Ovary (tissue), 10 donors: ENCODE measurements at places on chromosomes 7 and 10. TPM values are rescaled to one million over a fixed set of nuclear protein-coding genes. Genes with fewer than 3 reads are reported as not detected.

Gene MKRN1
- 52.3 TPM for total RNA-seq

Gene GRID2IP
- 0.40 TPM for total RNA-seq

Gene SERPINE1
- 26.5 TPM for total RNA-seq

Gene SHTN1
- 15.6 TPM for total RNA-seq

Gene METTL27
- 5.3 TPM for total RNA-seq

DNA sequence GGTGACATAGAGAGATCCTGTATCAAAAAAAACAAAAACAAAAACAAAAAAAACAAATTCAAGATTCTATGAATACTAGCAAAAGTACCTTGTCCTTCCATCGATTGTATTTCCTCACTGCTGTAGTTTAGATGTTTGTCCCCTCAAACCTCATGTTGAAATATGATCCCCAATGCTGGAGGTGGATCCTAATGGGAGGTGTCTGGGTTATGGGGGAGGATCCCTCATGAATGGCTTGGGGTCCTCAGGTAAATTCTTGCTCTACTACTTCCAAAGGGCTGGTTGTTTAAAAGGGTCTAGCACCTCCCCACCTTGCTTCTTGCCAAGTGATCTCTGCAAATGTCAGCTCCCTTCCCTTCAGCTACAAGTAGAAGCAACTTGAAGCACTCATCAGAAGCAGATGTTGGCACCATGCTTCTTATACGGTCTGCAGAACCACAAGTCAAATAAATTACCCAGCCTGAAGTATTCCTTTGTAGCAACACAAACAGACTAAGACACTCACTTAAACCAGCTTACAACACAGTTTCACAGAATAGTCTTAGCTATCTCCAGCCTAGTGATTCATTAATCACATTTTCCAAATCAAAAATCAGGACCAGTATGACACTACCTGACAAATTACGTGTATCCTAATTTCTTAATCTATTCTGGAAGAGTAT, 20.7 kb downstream of the ABI1 start:
- DNase-seq, result no peak

DNA sequence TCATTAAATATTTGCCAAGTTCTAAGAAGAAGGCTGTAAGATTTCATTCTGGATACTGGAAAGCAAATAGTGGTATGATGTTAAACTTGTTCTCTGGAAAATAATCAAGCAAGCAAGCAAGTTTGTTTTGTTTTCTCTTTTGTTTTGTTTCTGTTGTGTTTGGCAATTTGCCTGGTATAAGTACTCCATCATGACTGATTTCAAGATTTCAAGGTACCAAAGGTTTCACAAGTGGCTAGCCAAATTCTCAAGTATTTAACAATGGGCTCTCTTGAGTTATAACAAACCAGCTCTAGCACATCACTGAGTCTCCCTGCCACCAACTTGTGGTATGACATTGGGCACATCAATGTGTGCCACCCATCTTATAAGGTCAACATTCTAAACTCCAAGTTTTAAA, 151.7 kb upstream of the IGFBP3 start:
- no peak for DNase-seq

GRCh38 chr10:101839002-101839401, 4.6 kb downstream of the KCNIP2 start:
- no peak for DNase-seq

DNA sequence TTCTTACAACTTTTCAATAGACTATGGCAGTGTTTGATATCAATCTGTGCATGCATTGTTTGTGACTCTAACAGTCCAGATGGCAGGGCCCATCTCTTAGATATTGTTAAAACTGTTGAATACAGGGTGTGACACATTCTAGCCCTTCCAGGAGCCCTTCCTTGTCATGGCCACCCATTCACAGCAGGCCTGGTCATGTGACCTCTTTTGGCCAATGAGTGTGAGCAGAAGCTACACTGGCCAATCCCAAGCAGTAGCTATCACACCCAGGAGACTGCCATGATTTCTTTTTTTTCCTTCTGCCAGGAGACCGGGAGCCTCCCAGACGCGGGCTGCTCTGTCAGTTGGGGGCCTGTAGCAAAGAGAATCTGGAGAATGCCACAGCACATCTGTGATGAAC, 655.4 kb upstream of the MKI67 start:
- no peak for DNase-seq

DNA sequence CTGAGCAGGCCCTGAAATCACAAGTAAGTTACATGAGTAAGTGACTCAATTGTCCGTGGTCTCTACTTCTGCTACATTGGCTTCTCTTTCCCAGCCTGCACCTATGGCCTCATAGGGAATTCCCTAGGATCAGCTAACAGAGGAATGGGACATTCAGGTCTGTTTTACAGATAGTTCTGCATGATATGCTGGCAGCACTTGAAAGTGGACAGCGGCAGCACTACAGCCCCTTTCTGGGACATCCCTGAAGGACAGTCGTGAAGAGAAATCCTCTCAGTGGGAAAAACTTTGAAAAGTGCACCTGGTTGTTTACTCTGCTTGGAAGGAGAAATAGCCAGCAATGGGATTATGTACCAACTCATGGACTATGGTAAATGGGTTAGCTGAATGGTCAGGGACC, 293.1 kb upstream of the CACNA2D1 start:
- DNase-seq, result no peak

DNA sequence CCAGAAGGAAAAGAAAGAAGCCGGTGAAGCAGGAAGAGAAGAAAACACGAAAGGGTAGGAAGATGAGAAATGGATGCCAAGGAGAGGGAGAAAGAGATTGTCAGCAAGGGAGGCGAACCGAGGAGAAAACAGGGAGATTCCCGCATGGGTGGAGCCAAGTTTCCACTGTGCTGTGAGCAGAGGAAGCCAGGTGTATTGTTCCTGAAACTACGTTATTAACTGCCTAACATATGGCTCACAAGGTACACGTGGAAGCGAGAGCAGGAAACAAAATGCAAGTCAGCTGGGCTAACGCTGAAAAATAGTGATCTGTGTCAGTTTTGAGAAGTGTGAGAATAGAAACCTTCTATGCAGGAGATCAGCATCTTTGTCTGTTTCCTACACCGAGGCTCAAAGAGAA, 20.4 kb upstream of the HIPK2 start:
- DNase-seq, result no peak

GRCh38 chr7:127252778-127253280, at the start of gene GRM8:
Gene GRM8 (minus strand): TSS chr7:127252941.
- DNase-seq, result peak; percentile 48

- no peak for DNase-seq
Measured at GRCh38 chr7:100111156-100111555, 8.0 kb downstream of the TAF6 start.

DNA sequence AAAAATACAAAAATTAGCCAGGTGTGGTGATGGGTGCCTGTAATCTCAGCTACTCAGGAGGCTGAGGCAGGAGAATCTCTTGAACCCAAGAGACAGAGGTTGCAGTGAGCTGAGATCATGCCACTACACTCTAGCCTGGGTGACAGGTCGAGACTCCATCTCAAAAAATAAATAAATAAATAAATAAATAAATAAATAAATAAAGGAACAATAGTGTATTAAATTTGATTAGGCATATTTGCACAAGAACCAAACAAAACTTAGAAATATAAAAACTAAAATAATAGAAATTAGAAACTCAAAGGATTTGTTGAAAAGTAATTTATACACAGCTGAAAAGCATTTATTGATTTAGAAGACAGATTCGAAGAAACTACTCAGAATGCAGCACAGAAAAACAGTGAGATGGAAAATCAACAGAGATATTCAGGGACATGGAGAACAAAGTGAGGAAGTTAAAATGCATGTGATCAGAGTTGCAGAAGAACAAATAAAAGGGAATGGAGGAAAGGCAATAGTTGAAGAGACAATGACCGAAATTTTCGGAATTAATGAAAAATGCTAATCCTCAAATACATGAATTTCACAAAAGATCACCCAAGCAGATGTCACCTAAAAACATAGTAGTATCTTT, 17.7 kb downstream of the IFIT3 start:
- no peak for DNase-seq

DNA sequence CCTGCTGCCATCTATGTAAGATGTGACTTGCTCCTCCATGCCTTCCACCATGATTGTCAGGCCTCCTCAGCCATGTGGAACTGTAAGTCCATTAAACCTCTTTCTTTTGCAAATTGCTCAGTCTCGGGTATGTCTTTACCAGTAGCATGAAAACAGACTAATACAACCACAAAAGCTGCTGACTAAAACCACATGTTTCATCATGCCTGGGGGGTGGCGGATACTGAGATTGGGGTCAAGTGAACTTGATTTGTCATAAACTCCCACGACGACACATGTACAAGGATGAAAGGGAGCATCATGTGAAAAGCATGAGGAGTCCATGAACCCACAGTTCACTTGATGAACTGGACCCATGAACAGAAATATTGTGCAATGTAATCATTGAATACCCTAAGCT, 134.9 kb upstream of the ANK3 start:
- DNase-seq, result no peak

- DNase-seq, result no peak
Measured at GRCh38 chr7:44074349-44074695, 8.0 kb downstream of the POLM start.

DNA sequence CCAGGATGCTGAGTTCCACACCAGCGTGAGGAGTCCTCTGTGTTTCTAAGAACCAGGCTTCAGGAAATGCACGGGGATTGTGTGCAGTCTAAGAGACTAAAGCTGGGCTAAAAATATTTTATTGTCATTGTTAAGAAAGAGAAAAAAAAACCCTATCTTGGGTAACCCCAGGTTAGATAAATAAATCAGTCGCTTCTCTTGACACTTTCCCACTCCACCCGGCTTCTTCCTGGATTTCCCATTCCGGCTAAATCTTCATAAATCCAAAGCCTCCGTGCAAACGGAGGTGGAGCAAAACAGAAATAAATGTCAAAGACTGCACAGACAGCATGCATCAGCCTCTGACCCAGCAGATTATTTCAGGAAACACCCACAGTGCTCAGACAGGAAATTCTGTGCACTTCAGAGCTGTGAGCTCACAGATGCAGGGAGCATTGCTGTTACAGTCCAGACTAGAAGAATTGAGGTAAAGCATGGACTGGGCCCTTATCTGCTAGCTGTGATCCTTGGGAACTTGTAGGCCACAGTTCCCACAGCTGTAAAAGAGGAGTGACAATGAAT, 44.8 kb upstream of the GRID1 start:
- no peak for DNase-seq

GRCh38 chr10:52213321-52213752, 100.7 kb upstream of the DKK1 start:
- no peak for DNase-seq
